ENCODE measurements at places on chromosomes 16 and 17.

GRCh38 chr17:80352216-80352895 is 62.6 kb upstream of the ENDOV start:
- DNase-seq, result no peak

DNA sequence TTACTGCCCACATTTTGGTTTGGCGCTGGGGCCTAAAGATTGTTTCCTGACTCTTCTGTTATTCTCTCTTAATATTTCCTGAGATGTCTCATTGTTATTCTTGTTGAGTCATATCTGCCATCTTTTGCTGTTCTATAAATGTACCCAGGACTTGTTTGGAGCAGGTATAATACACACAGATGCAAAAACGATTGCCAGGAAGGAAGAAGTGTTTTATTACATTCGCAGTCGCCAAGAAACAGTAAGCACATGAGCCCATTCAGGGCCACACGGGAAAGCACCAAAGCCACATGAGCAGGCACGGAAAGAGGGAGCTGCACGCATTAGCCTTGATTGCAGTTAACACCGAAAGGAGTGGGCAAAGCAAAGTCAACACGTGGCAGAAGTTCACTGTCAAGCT is 70.2 kb downstream of the ARHGAP44 start:
- no peak for DNase-seq

DNA sequence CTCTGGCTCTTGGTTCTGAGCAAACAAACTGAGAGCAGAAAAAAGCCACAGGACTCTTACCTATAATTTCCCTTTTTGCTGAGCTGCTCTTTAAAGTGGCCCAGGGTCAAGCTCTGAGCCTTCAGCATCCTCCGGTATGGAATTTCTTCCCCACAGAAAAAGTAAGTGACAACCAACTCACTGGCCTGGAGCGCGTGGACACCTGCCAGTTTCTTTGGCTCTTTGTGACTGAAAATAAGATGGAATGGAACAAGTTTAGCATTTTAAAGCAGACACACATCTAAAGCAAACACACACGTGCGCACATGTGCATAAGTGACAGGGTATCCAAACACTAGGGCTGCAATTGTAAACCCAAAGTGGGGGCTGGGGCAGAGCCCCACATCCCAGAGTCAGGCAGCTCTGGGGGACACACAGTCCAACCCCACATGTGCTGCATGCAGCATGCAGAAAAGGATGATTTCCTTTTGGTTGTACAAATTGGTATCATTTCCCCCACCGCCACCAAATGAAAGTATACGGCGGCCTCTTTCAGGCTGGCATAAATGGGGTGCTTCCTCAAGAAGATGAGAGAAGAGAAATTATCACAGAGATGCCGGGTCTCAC is 27.5 kb downstream of the AXIN2 start:
- no peak for DNase-seq

DNA sequence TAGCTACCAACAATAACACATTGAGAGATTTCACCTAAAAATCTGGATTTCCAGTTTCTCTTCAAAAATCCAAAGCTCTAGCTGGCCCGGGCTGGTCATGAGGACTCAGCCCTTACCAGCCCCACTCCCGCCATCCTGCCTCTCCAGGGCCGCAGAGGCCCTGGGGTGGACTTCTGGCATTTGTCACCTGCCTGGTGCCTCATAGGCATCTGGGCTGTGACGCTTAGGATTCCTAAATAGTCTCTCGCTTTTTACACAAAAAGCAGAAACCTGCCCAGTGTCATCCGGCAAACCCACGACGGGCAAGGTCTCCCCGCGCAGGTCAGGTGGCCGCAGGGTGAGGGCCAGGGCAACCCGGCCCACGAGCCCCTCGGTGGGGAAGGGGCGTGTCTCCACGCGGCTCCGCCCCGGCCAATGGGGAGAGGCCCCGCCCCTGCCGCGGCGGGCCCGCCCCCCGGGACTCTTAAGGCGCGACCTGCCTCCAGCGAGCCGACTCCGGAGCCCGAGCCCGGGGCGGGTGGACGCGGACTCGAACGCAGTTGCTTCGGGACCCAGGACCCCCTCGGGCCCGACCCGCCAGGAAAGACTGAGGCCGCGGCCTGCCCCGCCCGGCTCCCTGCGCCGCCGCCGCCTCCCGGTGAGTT is at the start of gene VASN:
Gene VASN (plus strand): TSS at position 492 of the 644 bp plus-strand sequence. CDS start 9,030 bp downstream, outside the sequence.
- peak; percentile 98 for DNase-seq

- DNase-seq, result no peak
Observed at GRCh38 chr17:74217037-74217730, 3.8 kb downstream of the TTYH2 start.

- DNase-seq, result no peak
Observed at GRCh38 chr17:57586196-57586740, 158.8 kb downstream of the CCDC182 start.

GRCh38 chr16:2278956-2279800 is 11.3 kb upstream of the RNPS1 start:
- DNase-seq, result no peak

- peak; percentile 71 for DNase-seq
Observed at GRCh38 chr17:36934692-36935630, 2.3 kb upstream of the LHX1 start.

- peak; percentile 70 for DNase-seq
Observed at GRCh38 chr17:36936455-36937000, 747 bp upstream of the LHX1 start.

- no peak for DNase-seq
Observed at GRCh38 chr17:67841992-67842391, 16.7 kb downstream of the BPTF start.

GRCh38 chr16:10889855-10890254 is 12.9 kb downstream of the CIITA start:
- no peak for DNase-seq

DNA sequence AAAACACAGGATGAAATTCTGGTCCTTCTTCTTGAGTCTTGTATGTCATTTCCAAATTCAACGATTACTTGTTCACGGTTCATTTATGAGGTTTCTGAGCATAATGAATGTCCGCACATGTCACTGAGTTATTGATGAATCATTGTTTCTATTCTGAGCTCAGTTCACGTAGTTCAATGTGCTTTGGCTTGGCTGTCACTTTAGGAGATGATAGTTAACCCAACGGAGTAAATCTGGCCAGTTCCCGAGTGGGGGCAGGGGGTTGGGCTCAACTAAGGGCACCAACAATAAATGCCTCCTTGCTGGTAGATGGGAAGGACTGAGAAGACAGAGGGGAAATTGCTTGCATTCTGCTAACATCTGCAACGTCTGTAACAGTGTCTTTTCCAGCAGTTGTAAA is 239.4 kb upstream of the HSBP1 start:
- DNase-seq, result no peak

GRCh38 chr16:31456988-31457360 is 2.3 kb upstream of the ARMC5 start:
- DNase-seq, result no peak

DNA sequence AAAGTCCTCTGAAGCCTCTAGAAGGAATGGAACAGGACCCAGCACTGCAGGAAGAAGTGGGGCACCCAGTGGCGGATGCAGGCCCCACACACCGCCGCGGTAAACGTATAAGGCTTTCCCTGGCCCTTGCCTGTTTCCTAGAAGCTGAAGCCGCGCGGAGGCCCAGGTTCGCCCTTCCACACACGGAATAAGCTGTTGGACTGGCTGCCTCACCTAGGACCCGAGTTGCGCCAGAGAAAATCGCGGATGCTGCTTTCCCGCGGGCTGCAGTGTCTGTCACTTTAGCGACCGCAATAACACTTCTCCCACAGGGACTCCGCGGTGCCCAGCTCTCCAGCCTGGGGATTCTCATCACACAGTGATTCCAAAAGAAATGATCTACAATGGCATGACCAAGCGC is 1736.9 kb downstream of the TP53TG3F start:
- no peak for DNase-seq

DNA sequence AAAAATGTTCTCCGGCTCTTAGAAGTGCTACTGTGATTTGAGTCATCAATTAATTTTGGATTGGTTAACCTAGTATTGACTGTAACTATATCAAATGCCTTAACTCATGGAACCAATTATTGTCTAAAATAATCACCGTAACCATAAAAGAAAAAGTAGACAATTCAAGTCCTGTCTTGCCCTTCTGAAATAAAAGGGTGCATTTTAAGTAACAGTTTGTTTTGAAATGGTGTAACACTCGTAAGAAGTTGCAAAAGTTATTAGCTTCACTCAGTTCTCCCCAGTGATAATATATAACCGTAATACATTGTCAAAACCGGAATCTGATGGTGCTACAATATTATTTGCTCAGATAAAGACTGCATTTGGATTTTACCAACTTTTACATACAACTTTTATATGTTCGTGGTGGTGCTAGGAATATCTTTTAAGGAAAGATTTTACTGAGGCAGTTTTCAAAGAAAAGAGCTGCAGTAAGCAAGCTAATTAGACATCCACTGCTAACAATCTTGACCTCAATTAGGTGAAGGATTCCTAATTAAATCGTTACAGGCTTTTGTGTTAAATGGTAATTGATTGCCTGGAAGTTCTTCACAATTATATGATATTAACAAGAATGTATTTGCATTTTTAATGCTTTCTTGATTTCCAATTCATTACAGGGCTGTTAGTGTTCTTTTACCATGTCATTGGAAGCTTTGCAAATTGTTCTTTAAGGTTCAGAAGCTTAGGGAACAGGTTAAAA is 413.1 kb upstream of the MON1B start:
- no peak for DNase-seq

DNA sequence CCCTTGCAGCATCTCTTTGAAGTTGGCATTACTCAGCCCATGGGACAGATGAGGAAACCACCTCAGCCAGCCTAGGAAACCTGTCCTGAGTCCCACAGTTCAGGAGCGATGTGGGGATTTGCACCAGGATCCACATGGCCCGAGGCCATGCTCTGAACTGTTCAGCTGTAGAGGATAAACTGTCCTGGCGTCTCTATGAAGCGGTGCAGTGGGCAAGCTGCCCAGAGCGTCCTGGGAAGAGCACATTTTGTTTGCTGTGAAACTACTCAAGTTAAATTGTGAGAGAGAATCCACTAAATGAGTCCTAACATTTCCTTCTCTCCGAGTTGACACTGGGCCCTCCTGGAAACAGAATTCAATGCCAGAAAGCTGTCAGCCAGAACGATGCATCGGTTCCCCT is 276.6 kb upstream of the TNRC6C start:
- DNase-seq, result no peak
